Adrenal gland (tissue), 19 donors: ENCODE measurements at places on chromosomes 6 and 20.
A peak's percentile ranks its signal among the peaks of the same experiment; 100 is the strongest.

GRCh38 chr20:47156301-47157137, 200.0 kb downstream of the ZMYND8 start:
- DNase-seq = no peak

DNA sequence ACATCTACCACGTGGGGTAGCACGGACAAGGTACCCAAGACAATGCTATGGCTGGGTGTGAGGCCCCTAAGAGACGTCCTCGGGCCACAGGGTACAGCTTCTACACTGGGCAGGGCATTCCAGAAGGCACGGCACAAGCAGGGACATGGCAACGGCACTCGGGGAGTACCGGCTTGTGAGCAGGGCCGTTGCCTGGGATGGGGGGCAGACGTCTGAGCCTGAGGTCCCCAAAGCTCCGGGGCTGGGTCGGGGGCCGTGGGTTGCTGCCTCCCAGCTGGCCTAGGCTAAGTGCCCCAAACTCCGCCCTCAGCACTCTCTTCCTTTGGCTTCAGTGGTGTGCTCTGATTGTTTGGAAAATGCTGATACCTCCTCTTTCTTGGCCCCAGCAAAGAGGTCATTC, 110.6 kb downstream of the SULF2 start:
- DNase-seq = no peak

DNA sequence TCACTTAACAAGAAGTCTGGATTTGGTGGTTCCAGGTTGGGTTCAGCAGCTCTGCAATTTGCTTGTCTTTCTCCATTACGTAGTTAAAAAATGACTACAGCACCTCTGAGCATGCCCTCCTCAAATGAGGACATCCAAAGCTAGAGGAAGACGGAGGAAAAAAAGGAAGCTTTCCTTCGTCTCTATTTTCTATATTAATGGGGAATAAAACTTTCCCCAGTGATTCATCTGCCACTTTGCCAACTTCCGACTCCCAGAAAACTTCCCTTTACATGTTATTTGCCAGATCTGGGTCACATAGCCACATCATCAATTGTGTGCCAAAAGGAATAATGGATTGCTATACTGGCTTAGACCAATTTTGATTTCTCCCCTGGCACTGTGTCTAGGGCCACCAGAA, 69.5 kb downstream of the ZFAND3 start:
- DNase-seq = no peak

DNA sequence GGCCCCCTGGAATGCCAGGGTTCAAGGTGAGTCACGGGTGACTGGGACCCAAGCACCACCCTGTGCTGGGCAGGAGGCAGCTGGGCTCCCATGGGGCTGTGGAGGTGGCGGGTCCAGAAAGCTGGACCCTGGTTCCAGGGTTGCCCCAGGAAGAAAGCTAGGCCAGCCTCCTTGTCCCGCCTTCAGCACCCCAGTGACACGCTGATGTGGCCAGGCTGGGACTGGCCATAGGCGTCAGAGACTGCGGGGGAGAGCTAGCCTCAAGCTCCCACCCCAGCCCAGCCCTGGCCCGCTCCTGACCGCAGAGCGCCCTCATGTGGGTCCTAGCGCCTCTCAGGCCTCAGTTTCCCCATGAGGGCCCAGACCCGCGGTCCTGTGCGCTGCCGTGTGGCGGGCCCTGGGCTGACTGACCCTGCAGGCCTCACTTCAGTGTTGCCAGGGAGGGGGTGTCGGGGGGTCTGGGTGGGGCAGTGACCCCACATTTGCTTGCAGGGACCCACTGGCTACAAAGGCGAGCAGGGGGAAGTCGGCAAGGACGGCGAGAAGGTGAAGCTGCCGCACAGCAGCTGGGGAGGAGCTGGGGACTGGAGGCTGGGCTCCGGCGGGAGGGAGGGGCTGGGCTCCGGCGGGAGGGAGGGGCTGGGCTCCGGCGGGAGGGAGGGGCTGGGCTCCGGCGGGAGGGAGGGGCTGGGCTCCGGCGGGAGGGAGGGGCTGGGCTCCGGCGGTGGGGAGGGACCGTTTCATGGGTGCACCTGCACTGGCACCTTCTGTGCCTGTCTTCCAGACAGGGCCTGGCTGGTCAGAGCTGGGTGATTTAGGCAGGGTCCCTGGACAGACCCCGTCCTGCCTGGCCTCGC, 7.9 kb downstream of the COL9A3 start:
- DNase-seq = no peak

DNA sequence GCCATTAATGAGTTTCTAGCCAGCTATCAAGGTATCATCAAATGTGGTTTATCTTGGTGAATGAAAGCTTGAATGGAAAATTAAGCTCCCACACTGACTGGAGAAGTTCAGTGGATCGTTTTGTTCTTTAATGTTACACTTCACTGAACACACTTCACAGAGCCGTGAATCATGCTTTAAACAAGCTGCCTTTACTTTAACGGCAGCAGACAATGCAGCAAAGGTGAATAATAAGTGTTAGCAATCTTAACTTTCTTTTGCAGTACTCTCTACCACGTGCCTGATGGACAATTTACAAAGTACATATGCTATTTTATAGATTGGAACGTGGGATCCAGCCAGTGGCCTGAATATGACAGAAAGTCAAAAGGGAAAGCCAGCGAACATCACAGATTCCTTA, 424.5 kb downstream of the GRIK2 start:
- no peak for DNase-seq

GRCh38 chr6:63121166-63121565, 90.1 kb upstream of the FKBP1C start:
- DNase-seq = no peak

DNA sequence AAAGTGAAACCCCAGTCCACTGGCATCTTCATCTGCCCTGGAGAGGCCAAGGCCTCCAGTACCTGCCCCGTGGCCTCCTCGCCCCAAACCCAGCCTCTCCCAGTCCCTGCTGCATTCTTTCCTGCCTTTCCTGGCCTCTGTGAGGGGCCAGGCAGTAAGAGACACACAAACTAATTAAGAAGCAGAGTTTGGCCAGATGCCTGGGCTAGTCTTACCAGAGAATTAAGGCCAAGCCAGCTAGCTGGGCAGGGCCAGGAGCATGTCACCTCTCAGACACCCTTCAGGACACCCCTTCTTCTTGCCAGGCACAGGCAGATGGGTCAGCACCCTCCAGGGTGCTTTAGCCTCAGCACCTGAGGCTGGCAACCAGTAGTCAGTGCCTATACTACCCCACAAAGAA, 2.4 kb downstream of the MDGA1 start:
- DNase-seq = no peak

- DNase-seq = no peak
These were observed 88.2 kb downstream of the RREB1 start for GRCh38 chr6:7196019-7196402.

DNA sequence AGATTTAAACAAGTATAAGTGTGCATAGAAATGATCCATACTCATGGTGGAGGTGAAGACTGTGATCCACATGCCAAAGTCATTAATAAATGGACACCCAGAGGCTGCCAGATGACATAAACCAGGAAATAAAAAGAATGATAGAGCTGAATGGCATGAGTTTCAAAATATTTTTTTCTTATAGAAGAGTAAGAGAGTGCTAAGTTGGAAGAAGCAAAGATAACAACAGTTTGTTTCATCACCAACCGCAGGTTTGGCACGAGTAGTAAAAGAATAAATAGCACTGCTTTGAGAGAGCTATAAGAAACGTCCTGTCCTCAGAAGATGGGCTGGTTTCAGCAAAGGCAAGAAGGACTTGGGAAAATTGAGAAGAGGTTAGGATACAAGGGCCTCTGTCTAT, 246.9 kb downstream of the UBE3D start:
- DNase-seq = no peak

GRCh38 chr6:128663238-128663637, 142.8 kb upstream of the PTPRK start:
- no peak for DNase-seq

DNA sequence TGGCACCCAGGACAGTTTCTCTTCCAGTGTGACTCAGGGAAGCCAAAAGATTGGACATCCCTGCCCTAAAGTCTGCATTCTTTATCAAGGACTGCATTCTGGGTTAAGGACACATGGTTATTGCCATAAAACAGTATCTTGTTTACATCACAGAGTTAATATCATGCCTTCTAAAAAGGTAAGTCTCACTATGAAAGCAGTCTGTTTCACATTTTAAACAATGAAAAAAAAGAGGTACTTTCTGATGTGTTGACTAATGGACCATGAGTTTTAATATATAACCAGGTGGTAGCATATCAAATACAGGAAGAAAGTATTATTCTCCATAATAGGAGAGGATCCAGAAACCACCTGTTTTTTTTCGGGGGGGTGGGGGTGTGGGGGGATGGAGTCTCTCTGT, 93.7 kb downstream of the TIAM2 start:
- DNase-seq = no peak

- DNase-seq = no peak
These were observed 79.9 kb downstream of the BMP6 start for GRCh38 chr6:7805850-7806214.

- no peak for DNase-seq
These were observed 33.1 kb upstream of the SMLR1 start for GRCh38 chr6:130794010-130794697.

- DNase-seq = peak; percentile 58
These were observed 50.2 kb downstream of the IYD start for GRCh38 chr6:150418827-150419594.

DNA sequence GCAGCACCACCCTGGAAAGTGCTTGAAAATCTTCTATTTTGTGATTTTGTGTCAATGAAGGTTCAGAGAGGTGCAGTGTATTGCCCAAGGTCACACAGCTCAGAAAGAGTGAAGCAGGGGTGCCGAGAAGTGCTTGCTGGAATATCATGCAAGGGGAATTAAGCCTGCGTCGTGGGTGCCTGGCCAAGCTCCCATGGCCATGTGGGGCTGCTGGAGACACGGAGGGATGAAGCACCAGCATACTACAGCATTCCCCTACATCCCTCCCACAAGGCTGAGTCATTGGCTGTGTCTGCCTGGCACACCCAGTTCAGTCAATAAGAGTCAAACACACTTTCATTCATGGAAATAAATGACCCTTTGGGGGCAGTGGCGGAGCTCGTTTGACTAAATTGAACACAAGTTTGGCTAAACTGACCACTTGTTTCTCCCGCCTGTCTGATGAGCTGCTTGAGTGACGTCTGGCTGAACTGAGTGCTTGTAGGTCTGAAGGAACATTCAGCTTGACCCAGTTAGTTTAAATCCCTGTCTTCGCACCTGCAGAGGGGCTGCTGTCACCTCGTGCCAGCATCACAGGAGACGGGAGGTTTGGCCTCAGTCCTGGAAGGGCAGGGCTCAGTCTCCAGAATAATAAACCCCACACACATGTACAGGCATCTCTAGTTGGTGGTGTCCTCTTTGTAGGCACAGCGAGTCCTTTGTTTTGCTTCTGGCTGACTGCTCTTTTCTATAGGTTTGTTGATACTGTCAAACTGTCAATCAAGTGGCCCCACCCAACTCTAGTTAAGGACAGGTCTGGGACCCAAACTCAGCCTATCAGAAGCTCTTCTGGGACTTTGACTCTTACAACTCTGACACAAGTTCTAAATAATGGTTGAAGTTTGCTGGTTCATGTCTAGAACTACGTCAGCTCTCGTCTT, 8.4 kb upstream of the TGM2 start:
- DNase-seq = no peak

GRCh38 chr20:9600562-9600961, 86.2 kb downstream of the LAMP5 start:
- DNase-seq = no peak

DNA sequence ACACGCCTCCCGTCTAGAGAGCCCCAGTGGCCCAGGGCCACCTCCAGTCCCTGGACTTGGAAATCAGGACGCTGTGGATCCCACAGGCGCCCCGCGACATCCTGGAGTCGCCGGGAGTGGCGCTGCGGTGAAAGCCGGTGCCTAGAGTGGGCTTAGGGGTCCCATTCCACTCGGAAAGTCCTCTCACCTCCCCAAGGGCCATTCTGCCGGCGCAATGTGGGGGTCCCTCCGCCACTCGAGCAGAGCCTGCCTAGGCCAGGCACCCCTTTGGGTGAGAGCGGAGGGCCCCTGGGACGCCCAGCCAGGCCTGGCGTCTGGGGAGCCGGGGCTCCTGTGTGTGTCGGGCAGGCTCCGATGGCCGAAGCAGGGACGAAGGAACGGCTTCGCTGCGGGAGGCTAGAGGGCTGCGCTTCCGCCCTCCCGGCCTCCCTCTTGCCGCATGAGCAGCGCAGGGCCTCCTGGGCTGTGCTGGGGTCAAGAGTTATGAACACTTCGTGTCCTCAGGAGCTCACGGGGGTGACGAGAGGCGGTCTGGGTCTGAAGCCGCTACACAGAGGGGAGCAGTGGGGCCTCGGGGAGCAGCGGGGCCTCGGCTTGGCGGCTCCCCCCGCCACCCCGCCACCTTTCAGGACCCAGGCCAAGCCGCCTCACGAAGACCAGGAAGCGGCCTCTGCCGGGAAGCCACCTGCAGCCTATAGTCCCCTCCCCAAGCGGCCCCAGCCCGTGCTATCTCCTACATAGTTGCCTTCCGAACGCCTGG, 13.6 kb downstream of the POU3F2 start:
- no peak for DNase-seq

DNA sequence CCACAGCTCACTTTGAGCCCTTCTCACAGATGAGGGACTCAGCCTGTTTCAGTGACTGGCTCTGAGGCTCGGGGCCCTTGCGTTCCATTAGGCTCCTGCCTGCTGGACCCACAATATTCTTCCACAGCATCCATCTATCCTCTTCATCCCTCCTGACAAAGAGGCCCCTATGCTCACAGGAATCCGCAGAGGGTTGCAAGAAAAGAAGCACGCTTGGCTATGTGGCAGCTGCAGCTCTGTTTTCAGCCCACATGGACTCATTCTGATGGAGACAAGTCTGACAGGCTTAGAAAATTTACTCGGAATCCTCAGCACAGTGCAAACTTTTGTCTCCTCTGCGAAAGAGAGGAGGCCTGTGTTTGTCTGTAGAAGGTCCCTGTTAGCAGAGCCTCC, 207.5 kb downstream of the SYNDIG1 start:
- no peak for DNase-seq

- no peak for DNase-seq
These were observed 19.4 kb upstream of the TRERF1 start for GRCh38 chr6:42471142-42471541.

- no peak for DNase-seq
These were observed 53.8 kb downstream of the RRBP1 start for GRCh38 chr20:17628101-17628841.

GRCh38 chr20:37406010-37406998, 60.4 kb downstream of the SRC start:
- no peak for DNase-seq

GRCh38 chr6:142913511-142914047, 31.4 kb downstream of the HIVEP2 start:
- no peak for DNase-seq

- no peak for DNase-seq
These were observed 46.7 kb upstream of the IRF4 start for GRCh38 chr6:344816-345340.
